ENCODE measurements at places on chromosomes 6 and 20. TPM values are rescaled to one million over a fixed set of nuclear protein-coding genes. Genes with fewer than 3 reads are reported as not detected.

Gene SNRNP48
- total RNA-seq, result 10.5 TPM

Gene CTCFL
- 0.10 TPM for total RNA-seq

Gene ENPP4
- 5.3 TPM for total RNA-seq

Gene UNC93A
- total RNA-seq, result not detected

Gene UNC5CL
- total RNA-seq, result 0.74 TPM

Gene CTSZ
- 233 TPM for total RNA-seq

Gene CALHM5
- total RNA-seq, result not detected

- no peaks in the 10 kb centered on the region for H3K4me1 ChIP-seq
- H3K27ac ChIP-seq, result no peak overlapping the region
- no peak overlapping the region for H3K4me3 ChIP-seq
- DNase-seq, result no peak
- H3K36me3 ChIP-seq, result no peaks in the 10 kb centered on the region
- no peaks in the 10 kb centered on the region for H3K27me3 ChIP-seq
These were observed 141.2 kb downstream of the PDE7B start for GRCh38 chr6:135992739-135993138.

- no peak overlapping the region for H3K27ac ChIP-seq
- peaks cover 31% of the 10 kb centered on the region for H3K36me3 ChIP-seq
- no peak overlapping the region for H3K4me3 ChIP-seq
- H3K4me1 ChIP-seq, result no peaks in the 10 kb centered on the region
- H3K27me3 ChIP-seq, result no peaks in the 10 kb centered on the region
- no peak for DNase-seq
These were observed 28.0 kb downstream of the ARFGEF2 start for GRCh38 chr20:48949304-48950170.

DNA sequence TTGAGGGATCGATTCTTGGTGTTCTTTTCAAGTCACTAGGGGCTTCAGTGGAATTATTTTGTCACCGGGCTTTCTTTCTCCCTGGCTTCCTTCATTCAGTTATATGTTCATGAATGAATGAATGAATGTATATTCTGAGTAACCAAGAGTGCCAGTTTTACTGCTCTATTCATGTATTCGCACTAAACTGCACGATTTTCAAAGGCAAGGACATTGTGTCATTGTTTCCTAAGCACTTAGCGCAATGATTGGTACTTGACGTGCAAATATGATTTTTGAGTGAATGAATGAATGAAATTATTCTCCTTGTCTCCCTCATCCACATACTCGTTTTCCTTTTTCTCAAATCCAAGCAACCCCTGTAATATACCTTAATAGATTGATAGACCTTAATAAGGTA, 822 bp downstream of the AFG1L start:
- DNase-seq, result no peak
- H3K27ac ChIP-seq, result peak overlapping the region; percentile 99
- peak overlapping the region; percentile 76 for H3K4me3 ChIP-seq
- no peaks in the 10 kb centered on the region for H3K27me3 ChIP-seq

GRCh38 chr6:36649701-36650484, 28.6 kb upstream of the CDKN1A start:
- no peak overlapping the region for H3K4me3 ChIP-seq
- H3K4me1 ChIP-seq, result peaks cover 36% of the 10 kb centered on the region
- H3K27ac ChIP-seq, result peak overlapping the region; percentile 52
- no peaks in the 10 kb centered on the region for H3K27me3 ChIP-seq
- no peaks in the 10 kb centered on the region for H3K36me3 ChIP-seq

DNA sequence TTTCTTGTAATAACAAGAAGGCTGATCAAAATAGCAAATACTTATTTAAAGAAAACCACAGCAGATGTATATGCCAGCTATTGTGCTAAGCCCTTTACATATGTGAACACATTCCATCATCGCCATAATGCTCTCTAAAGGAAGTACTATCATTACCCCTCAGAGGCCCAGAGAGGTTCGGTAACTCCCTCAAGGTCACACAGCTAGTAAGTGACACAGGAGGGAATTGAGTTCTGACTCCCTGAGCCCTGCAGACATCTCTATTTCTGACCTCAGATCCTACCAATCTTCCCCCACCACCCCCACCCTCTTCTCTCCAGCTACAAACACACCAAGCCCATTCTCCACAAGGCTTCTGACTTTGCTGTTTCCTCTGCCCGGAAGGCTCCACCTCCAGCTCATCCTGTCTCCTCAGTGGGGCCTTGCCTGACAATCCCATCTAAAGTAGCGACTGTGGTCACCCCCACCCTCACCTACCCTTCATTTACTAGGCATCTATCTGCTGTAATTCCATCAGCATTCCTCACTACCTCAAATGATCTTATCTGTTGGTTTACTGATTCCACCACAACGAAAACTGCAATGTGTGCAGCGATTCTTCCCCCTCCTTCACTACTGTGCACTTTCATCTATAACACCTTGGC, 234.5 kb downstream of the LRFN2 start:
- no peaks in the 10 kb centered on the region for H3K4me1 ChIP-seq
- no peaks in the 10 kb centered on the region for H3K36me3 ChIP-seq
- no peak overlapping the region for H3K27ac ChIP-seq
- no peak overlapping the region for H3K4me3 ChIP-seq
- H3K27me3 ChIP-seq, result no peaks in the 10 kb centered on the region
- DNase-seq, result no peak

- no peak for DNase-seq
- no peak overlapping the region for H3K4me3 ChIP-seq
- H3K27me3 ChIP-seq, result no peaks in the 10 kb centered on the region
- H3K27ac ChIP-seq, result no peak overlapping the region
- no peaks in the 10 kb centered on the region for H3K4me1 ChIP-seq
These were observed 257.6 kb downstream of the NRN1 start for GRCh38 chr6:5749016-5749650.

- H3K27me3 ChIP-seq, result no peaks in the 10 kb centered on the region
- no peak for DNase-seq
- H3K4me1 ChIP-seq, result peaks cover 8% of the 10 kb centered on the region
These were observed 18.9 kb downstream of the TTBK1 start for GRCh38 chr6:43262000-43262779.

DNA sequence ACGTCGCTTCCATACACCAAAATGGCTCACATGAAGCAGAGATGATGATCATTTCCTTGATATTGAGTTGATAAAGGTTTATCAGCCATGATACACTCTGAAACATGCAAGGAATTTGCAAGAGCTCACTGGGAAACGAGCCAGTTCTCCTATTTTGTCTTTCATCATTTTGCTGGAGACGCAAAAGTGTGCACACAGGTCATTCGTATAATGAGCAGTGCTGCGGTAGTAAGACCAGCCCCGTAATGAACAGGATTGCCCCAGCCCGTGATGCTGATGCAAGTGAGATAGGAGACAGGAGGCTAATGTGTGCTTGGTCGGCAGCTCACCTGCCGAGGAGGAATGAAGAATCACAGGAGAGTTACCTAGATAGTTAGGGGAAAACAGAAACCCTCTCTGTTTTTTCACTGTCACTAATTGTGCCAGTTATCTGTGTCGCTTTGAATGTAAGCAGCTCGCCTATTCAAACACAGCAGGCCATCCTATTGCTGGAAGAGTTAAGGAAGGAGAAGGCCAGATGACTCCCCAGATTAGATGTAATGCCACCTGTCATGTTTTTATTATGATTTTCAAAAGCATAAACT, 391.8 kb downstream of the SAMD5 start:
- no peaks in the 10 kb centered on the region for H3K36me3 ChIP-seq
- H3K27me3 ChIP-seq, result no peaks in the 10 kb centered on the region
- H3K4me1 ChIP-seq, result no peaks in the 10 kb centered on the region
- no peak overlapping the region for H3K27ac ChIP-seq
- no peak overlapping the region for H3K4me3 ChIP-seq

DNA sequence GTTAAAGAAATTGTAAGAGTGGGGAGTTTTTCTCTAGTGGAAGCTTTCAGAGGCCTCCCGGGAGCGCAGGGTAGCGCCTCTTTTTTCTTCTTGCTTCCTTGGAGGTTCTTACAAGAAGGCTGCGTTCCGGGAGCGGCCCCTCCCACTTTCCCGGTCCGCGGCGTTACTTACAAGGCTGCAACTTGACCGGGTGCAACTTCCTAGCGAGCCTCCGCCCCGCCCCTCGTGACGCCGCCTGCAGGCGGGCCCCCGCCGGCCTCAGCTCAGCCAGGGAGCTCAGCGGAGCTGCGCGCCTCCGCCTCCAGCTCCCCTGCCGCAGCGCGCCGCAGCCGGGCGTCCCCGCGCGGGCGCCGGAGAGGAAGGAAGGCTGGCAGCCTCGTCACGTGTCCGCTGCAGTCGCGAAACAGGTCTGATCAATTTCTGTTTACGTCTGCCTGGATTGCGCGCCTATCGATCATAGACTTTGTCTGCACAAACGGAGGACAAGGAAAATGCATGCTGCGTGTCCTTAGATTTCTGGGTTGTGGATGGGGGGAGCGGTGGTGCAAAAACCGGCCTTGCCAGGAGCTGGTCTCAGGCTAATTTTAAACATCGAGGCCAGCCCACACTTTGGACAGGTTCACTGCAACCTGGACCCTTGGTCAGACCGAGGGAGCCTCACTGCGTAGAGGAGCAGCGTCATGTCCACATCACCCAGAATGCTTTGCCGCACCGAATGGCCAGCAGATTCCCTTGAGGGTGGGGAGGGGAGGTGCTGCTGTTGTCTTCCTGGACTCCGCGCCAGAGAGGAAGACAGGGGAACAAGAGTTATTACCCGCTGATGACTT, at the start of the genes FAM217B and PPP1R3D:
TSS of gene FAM217B (plus strand) at position 261 of the 827 bp plus-strand sequence. CDS start 3,555 bp downstream, outside the sequence.
TSS of gene PPP1R3D (minus strand) at position 177 of the 827 bp plus-strand sequence. CDS start 374 bp downstream, outside the sequence.
- H3K4me3 ChIP-seq, result peak within 1 kb of the TSS; percentile 99
- peak within 1 kb of the TSS; percentile 93 for H3K27ac ChIP-seq
- H3K36me3 ChIP-seq, result no peaks in the 10 kb centered on the region
- no peaks in the 10 kb centered on the region for H3K27me3 ChIP-seq
- H3K4me1 ChIP-seq, result peaks cover 10% of the 10 kb centered on the region

DNA sequence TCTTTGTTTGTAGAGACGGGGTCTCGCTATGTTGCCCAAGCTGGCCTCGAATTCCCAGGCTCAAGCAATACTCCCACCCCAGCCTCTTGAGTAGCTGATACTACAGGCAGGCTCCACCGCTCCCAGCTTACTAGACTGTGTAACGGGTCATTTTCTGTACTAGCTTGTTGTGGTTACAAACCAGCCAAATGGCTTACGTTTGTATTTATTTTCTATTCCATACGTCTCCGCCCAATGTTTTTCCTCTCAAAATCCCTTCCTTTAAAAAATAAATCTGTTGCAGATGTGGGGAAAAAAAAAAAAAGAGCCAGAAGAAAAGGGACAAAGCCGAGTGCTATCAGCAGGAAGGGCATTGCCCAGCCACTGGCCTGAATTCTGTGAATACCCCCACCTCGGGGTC, 41.6 kb downstream of the PRND start:
- peaks cover 3% of the 10 kb centered on the region for H3K4me1 ChIP-seq
- no peak overlapping the region for H3K4me3 ChIP-seq
- H3K27ac ChIP-seq, result no peak overlapping the region
- no peaks in the 10 kb centered on the region for H3K36me3 ChIP-seq
- DNase-seq, result no peak

GRCh38 chr20:61964675-61965605, 100.7 kb downstream of the TAF4 start:
- no peaks in the 10 kb centered on the region for H3K36me3 ChIP-seq
- H3K27ac ChIP-seq, result no peak overlapping the region
- no peak overlapping the region for H3K4me3 ChIP-seq

GRCh38 chr6:154307696-154308425, 48.7 kb downstream of the IPCEF1 start:
- H3K27ac ChIP-seq, result no peak overlapping the region
- H3K36me3 ChIP-seq, result no peaks in the 10 kb centered on the region
- H3K4me1 ChIP-seq, result peaks cover 4% of the 10 kb centered on the region
- DNase-seq, result no peak

DNA sequence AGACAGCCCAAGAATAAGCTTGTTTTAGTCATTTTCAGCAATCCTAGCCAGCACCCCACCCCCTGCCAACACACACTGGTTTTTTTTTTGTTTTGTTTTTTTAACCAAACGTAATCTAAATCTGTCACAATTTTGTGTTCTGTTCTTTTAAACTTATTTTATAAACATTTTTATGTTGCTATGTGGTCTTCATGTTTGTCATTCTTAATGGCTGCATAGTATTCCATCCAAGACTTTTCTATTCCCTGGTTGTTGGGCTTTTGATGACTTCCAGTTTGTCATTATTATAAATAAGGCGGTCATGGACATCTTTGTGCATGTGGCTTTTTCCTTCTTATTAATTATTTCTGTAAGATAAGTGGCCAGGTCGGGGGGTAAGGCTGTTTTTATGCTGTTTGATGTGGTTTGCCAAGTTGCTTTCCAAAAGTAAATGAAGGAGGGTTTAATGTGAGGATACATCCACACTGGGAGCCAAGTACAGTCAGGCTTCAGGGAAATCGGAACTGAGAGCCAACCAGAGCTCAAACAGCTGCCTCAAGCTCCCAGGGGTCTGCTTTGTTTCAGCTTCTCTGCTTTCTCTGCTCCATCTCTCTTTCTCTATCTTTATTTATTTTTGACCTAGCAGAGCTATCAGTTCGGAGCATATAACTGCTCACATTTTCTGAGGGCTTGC, 125.8 kb downstream of the VEGFA start:
- no peaks in the 10 kb centered on the region for H3K36me3 ChIP-seq
- no peaks in the 10 kb centered on the region for H3K27me3 ChIP-seq
- H3K27ac ChIP-seq, result no peak overlapping the region
- DNase-seq, result no peak

DNA sequence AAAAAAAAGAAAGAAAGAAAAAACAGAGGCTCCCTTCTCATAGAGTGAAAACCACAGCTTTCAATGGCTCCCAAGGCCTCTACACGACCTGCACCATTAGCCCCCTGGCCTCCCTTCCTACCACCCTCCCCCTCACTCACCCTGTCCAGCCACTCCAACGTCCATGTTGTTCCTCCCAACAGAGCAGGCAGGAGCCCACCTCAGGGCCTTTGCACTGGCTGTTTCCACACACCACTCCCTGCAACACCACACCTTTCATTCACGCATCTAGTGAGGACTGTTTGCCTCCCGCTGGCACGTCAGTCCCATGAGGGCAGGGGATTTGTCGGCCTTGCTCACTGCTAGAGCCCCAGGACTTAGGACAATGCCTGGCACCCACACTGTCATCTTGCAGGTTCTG, 39.5 kb downstream of the GRM4 start:
- no peaks in the 10 kb centered on the region for H3K36me3 ChIP-seq
- no peak overlapping the region for H3K27ac ChIP-seq
- no peak for DNase-seq
- H3K4me3 ChIP-seq, result no peak overlapping the region
- no peaks in the 10 kb centered on the region for H3K27me3 ChIP-seq
- H3K4me1 ChIP-seq, result no peaks in the 10 kb centered on the region

GRCh38 chr20:1450926-1451491, 15.6 kb downstream of the NSFL1C start:
- no peak overlapping the region for H3K4me3 ChIP-seq
- no peaks in the 10 kb centered on the region for H3K27me3 ChIP-seq
- peaks cover 34% of the 10 kb centered on the region for H3K36me3 ChIP-seq
